ENCODE measurements at places on chromosomes 13 and 19.

DNA sequence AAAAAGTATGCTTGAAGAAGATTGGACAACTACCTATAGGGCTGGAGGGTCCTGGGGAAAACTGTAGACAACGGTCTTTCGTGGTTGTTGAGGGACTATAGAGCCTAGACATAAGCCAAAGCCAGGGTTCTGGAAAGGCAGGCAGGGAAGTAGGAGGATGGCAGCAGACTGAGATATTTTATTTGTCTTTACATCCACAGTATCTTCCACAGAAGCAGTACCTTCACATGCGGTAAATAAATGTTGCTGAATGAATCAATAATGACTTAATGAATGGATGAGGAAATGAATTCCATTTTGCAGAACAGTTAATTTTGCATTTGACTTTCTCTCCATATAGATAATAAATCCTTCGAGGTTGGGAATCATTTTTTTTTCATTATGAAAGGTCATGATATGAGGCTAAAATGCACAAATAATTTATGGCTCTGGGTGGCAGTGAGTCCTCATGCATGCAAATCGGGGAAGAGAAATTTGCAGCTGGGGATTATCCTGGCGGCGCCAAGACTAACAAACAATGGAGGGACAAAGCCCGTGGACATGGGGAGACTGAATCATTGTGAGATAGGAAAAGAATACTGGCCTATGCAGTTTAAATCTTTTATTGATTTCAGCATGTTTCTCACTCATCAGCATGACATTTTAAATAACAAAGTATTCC is 102.0 kb downstream of the ERCC5 start:
- no peak for DNase-seq

DNA sequence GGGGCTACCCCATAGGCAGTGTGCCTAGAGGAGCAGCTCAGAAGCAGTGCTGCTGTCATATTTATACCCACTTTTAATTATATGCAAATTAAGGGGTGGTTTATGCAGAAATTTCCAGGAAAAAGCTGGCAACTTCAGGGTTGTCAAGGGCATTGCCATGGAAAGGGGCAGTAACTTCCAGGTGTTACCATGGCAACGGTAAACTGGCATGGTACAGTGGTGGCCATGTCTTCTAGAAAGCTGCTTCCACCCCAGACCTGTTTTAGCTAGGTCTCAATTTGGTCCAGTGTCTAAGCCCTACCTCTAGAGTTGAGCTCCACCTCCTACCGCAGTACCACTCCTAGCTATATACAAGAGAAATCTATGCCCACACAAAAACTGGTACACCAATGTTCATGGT is 11.3 kb downstream of the PNMA8A start:
- no peak for DNase-seq

- no peak for DNase-seq
Observed at GRCh38 chr19:10450191-10450852, 30.0 kb downstream of the PDE4A start.

GRCh38 chr13:46749951-46750350 is 47.0 kb downstream of the ESD start:
- no peak for DNase-seq

DNA sequence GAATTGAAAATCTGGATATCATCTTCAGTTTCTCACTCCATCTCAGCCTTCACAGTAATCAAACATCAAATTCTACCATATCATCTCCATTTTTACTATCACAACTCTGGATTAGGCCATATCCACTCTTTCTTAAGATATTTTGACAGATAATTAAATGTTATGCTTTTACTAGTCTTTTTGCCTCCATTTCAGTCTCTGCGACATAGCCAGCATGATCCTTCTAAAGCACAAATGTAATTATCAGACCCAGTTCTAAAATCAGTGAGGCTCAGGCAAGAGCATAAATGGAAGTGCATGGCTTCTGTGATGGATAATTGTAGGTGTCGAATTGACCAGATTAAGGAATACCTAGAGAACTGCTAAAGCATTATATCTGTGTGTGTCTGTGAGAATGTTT is 307.7 kb downstream of the PCDH20 start:
- DNase-seq: no peak

GRCh38 chr19:51195616-51196015 is 29.3 kb upstream of the CD33 start:
- DNase-seq: no peak

GRCh38 chr13:39226359-39226758 is 188.1 kb downstream of the NHLRC3 start:
- DNase-seq: no peak

Measured in stimulated activated CD4-positive, alpha-beta T cell treated with anti-CD3 and anti-CD28 coated beads, Interleukin-1b, Interleukin-23, amount 100 ng/mL, for 1 hour (primary cell).